ENCODE measurements at places on chromosomes 2 and 18.
A peak's percentile ranks its signal among the peaks of the same experiment; 100 is the strongest.

GRCh38 chr2:4020153-4020552, 316.8 kb downstream of the DCDC2C start:
- DNase-seq: no peak

DNA sequence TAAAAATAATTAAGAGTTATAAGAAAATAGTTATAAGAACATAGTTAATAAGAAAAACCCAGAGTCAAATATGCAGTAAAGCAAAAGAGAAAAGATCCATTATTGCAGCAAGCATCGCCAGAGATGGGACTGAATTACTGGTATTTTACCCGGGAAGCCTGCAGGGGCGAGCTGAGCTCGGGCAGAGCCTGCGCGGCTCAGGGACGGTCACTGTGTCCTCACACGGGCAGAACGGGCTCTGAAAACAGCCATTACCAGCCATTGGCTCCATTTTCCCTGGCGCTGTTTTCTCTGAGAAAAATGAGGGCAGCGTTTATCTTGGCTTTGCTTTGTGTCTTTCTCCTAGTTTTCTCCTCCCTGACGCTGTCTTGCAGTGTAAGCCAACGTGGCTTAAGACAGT, 95.3 kb upstream of the ALKAL2 start:
- no peak for DNase-seq

DNA sequence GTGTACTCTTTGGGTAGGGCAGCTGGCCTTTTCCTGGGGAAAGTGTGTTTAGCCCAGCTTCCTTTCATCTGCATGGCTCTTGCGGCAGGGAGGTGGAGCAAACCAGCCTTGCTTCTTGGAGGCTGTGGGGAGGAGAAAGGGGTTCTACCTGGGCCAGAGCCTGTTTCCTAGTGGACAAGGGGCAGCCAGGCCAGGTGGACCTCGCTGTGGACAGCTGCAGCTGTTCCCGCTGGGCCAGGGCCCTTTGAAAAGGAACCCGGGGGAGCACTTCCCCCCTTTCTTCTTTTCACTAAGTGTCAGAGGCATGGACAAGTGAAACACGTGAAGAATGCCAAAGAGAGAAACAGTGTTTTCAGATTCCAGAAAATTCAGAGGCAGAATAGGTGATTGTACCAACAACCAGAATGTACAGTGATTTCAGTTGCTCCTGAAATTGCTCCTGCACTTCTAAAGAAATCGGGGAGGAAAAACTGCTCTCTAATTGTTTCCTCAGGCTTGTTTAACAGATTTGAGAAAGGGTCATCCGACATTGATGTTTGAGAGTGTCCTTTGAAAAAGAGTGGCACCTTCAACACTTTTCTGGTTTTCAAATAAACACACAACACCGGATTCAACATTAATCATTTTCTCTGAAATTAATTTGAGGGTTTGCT, 3.9 kb downstream of the GLI2 start:
- DNase-seq: peak; percentile 74

GRCh38 chr2:86036669-86037138, 69.0 kb downstream of the POLR1A start:
- no peak for DNase-seq

DNA sequence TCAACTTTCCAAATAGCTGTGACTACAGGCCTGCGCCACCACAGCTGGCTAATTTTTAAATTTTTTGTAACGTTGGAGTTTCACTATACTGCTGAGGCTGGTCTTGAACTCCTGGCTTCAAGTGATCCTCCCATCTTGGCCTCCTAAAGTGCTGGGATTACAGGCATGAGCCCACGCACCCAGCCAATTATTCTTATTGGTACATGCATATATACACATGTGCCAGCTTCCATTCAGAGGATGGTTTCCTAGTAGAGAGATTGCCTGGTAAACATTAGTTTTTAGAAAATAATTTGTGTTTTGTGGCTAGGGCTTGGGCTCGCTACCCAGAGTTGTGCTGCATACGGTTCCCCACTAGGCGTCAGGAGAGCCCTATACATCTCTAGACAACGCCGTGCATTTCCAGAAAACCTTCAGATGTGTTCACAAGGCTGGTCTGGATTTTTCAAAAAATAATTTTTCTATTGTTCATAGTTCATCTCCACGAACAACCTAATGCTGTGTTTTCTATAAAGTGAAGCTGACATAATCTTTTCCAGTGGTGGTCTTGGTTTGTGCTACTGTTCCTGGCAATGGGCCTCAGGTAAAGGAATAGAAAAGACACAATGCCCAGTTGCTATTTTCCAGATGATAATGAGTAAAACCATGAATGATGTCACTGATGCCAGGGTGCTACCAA, 14.6 kb upstream of the AFG3L2 start:
- DNase-seq: peak; percentile 66
